ENCODE measurements at places on chromosomes 7 and 10.

GRCh38 chr10:13613519-13613918 is 26.8 kb downstream of the PRPF18 start:
- DNase-seq: no peak

GRCh38 chr10:34291466-34292193 is 523.5 kb downstream of the PARD3 start:
- no peak for DNase-seq

DNA sequence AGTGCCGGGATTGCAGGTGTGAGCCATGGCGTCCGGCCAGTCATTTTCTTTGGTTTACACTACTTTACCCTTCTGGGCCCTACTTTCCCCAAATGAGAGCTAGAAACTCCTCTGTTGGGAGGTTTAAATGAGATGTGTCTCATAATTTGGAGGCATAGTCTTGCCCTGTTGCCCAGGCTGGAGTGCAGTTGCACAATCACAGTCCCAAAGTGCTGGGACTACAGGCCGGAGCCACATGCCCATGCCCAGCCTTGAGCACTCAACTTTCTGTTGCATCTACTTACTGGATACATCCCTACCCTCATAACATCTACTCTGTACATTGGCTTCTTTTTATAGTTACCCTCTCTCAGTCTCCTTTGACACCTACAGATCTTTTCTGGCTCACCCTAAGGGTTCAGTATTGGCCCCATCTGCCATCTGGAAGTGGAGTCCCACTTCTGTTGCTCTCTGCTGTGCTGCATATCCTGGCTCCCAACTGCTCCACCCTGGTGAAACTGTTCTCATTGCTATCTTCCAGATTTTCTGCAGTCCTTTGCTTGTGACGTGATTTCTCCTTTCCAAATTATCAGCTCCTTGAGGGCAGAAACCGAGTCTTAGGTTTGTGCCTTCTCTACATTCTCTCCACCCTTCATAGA is 8.4 kb downstream of the EIF4H start:
- DNase-seq: no peak

- no peak for DNase-seq
Measured at GRCh38 chr7:43454936-43455518, 127.9 kb upstream of the STK17A start.

- DNase-seq: no peak
Measured at GRCh38 chr10:91570220-91570619, 62.7 kb downstream of the PPP1R3C start.

- no peak for DNase-seq
Measured at GRCh38 chr10:128571745-128572144, 445.5 kb upstream of the MKI67 start.

- no peak for DNase-seq
Measured at GRCh38 chr10:110016039-110016438, 8.3 kb downstream of the ADD3 start.

DNA sequence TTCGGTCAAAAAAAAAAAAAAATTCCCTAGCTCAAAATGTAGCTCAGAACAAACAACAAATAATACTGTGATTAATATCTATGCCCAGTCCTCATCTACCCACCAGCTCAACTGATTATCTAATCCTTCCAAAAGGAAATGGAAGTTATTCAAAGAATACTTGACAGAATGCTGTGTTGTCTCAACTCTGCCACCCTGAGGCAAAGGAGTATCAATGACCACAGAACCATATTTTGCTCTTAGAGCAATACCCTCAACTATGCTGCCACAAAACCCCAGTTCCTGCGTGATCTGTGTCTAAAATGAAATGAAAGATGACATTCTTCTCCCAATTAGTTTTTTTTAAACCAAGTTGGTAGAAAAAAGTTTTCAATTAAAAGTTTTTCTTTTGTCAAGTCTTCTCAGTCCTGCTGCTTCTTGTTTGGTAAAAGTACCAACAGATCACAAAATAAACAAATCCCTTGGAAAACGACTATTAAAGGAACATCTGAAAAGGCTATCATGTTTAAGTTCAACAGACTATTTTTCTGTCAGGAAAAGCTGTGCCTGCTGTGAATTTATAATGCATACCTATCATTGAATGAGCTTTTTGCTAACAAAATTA is 21.6 kb downstream of the RBM28 start:
- no peak for DNase-seq

DNA sequence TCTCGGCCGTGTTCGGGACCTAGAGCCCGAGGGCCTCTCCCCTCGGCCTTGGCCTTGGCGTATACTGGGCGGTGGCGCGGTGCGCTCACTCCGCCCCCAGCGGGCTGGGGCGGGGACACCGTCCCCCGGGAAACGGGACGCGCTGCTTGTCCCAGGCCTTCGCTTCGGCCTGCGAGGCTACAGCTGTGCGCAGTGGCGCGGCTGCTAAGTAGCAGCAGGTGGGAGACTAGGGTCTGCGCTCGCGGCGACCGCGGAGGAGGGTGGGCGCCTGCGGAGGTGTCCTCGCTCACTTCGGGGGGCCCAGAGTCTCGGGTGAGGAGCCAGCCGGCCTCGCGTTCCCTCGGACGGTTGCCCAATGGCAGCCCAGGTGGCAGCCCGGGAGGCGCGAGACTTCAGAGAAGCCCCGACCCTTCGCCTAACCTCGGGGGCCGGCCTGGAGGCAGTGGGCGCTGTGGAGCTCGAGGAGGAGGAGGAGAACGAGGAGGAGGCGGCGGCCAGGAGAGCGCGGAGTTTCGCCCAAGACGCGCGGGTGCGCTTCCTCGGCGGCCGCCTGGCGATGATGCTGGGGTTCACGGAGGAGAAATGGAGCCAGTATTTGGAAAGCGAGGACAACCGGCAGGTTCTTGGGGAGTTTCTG is at the start of gene DNAH11:
Gene DNAH11, plus strand, starts transcription at position 149 of the 637 bp plus-strand sequence. Its CDS starts 207 bp downstream, at position 356.
- peak; percentile 23 for DNase-seq

Data from stimulated activated CD4-positive, alpha-beta T cell treated with anti-CD3 and anti-CD28 coated beads, Interleukin-12 subunit alpha, Interleukin-12 subunit beta, amount 100 ng/mL, for 48 hours (primary cell).